ENCODE measurements at places on chromosomes 16 and 17. TPM values are rescaled to one million over a fixed set of nuclear protein-coding genes. Genes with fewer than 3 reads are reported as not detected.

The FOXC2 gene
- 2.3 TPM for total RNA-seq

The GSG1L gene
- total RNA-seq = under 0.01 TPM

The SLC13A2 gene
- total RNA-seq = not detected

The CCR7 gene
- total RNA-seq = not detected

The SLC47A2 gene
- not detected for total RNA-seq

The LRRC37A gene
- total RNA-seq = 3.7 TPM

The CORO1A gene
- 5.1 TPM for total RNA-seq

The CACNG5 gene
- total RNA-seq = not detected

The TMEM114 gene
- not detected for total RNA-seq

The TEX19 gene
- total RNA-seq = under 0.01 TPM

The ABCA10 gene
- 0.87 TPM for total RNA-seq

The OR4D1 gene
- not detected for total RNA-seq

The SPOP gene
- total RNA-seq = 61.1 TPM

The PPP1R27 gene
- total RNA-seq = not detected

The TMIGD1 gene
- not detected for total RNA-seq

The CRYBA1 gene
- not detected for total RNA-seq

All from placental epithelial cell (primary cell).